ENCODE measurements at places on chromosomes 6 and 20. TPM values are rescaled to one million over a fixed set of nuclear protein-coding genes. Genes with fewer than 3 reads are reported as not detected.

Gene MCHR2
- not detected for total RNA-seq

Gene ADGRF1
- 12.9 TPM for total RNA-seq

Gene BPIFB1
- total RNA-seq, result not detected

Gene ADGRG6
- total RNA-seq, result 19.3 TPM

Gene BHLHE23
- not detected for total RNA-seq

Gene ATAT1
- total RNA-seq, result 1.6 TPM

Gene HLA-DQA1
- total RNA-seq, result not detected

Gene RRAGD
- 1.2 TPM for total RNA-seq

Gene MDFI
- total RNA-seq, result 415 TPM

Gene SLC13A3
- 7.9 TPM for total RNA-seq

Measured in hair follicular keratinocyte (primary cell).